ENCODE measurements at places on chromosomes 1 and 21.

GRCh38 chr1:61953076-61953789, 211.0 kb downstream of the PATJ start:
- no peak for DNase-seq

DNA sequence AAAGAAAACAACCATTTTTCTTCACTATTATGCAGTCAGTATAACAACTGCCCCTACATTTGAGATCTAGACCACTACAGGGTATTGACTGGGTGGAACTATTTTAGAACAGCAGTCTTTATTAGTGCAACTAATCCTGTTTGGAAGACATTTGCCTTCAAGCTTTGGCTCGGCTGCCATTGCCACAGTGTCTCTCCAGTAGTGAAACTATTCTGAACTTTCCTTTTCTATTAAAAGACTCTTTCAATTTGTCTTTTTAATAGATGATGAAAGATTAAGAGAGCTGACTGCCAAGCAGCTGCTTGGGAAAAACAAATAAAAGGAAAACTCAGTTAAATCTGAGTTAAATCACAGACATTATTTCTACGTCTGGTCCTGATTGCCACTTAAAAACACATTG, 49.3 kb downstream of the LPGAT1 start:
- no peak for DNase-seq

- DNase-seq = peak; percentile 8
Observed at GRCh38 chr1:227939791-227940771, 7.7 kb downstream of the WNT9A start.

- no peak for DNase-seq
Observed at GRCh38 chr1:56675763-56676162, 30.6 kb downstream of the PRKAA2 start.

- DNase-seq = no peak
Observed at GRCh38 chr1:14435368-14436023, 163.0 kb upstream of the KAZN start.

DNA sequence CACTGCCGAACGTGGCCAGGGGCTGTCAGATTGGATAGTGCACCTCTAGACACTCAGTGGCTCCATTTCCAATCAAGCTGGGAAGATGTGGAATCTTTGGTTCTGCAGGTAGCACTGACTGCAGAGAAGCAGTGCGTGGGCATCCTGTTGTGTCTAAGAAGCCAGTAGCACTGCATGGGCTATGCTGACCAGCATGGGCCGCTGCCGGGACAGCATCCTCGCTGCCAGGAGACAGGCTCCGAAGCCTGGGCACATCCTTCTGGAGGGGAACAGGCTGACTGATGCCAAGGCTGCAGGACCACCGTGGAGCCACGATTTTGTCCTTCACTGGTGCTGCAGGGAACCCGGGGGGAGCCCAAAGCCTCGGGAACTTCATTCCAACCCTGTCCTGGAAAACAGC, 649.4 kb downstream of the NPHP4 start:
- DNase-seq = no peak

DNA sequence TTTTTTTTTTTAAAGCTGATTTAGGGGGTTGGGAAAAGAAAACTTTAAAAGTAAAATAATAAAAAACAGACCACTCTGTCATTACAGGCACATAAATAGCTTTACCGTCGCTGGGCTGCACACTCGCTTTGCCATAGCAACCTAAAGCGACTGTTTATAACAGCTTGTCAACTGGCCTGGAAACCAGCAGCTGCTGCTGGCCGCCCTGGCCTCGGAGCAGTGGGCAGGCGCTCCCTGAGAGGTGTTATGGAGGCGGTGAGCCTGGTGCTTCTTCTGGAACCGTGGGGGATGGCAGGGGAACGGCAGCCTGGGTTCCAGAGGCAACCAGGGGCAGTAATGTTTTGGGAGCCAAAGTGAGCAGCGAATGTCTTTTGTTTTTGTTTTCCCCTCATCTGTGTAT, 45.7 kb downstream of the ATP2B4 start:
- no peak for DNase-seq

GRCh38 chr1:51851882-51852396, 26.6 kb downstream of the NRDC start:
- no peak for DNase-seq
